ENCODE measurements at places on chromosomes 2 and 18. TPM values are rescaled to one million over a fixed set of nuclear protein-coding genes. Genes with fewer than 3 reads are reported as not detected.

Gene CHRNG
- total RNA-seq, result not detected

Gene DLX2
- total RNA-seq, result not detected

Gene TCF7L1
- total RNA-seq, result 12.5 TPM

Gene SERPINB13
- not detected for total RNA-seq

Gene SERPINB10
- total RNA-seq, result not detected

Gene TMEFF2
- not detected for total RNA-seq

Gene GLI2
- total RNA-seq, result 3.7 TPM

Gene MEP1B
- total RNA-seq, result not detected

Gene HOXD13
- not detected for total RNA-seq

Gene COL5A2
- total RNA-seq, result 12.3 TPM

Gene WNT10A
- 10.2 TPM for total RNA-seq

Gene RESP18
- total RNA-seq, result not detected

Gene PLEK
- 17.3 TPM for total RNA-seq

Gene CMPK2
- total RNA-seq, result 4.5 TPM

Gene TNFAIP6
- total RNA-seq, result 2.5 TPM

Gene TRIP12
- 225 TPM for total RNA-seq

Gene TUBA4B
- total RNA-seq, result 0.98 TPM

Gene WDR33
- total RNA-seq, result 60.2 TPM

Gene DSC2
- 19.8 TPM for total RNA-seq

Gene ANKRD23
- total RNA-seq, result 4.0 TPM

Gene PFN4
- 0.79 TPM for total RNA-seq

Gene RPRM
- 0.16 TPM for total RNA-seq

Gene UGT1A3
- total RNA-seq, result 0.57 TPM

Gene ATP6V1B1
- total RNA-seq, result 37.9 TPM

All from kidney (tissue), 22 donors.